ENCODE measurements at places on chromosomes 4 and X.

DNA sequence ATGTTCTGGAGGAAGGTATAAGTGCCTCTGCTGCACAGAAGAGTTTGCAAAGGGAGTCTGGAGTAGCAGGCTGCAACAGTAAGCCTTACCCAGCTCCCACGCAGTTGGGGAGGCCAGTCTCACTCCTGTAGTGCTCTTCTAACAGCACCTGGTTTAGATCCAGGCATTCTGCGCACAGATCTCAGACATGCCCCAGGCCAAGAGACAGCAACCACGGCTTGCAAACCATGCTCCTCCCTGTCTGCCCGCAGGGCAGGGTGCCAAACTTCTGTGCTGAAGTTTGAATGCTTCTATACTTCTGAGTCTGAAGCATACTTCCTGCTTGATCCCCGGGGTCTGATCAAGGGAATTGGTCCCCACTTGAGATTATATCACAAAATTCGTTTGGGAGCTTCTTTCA lies 106.3 kb downstream of the LINC00632 start:
- DNase-seq, result no peak

DNA sequence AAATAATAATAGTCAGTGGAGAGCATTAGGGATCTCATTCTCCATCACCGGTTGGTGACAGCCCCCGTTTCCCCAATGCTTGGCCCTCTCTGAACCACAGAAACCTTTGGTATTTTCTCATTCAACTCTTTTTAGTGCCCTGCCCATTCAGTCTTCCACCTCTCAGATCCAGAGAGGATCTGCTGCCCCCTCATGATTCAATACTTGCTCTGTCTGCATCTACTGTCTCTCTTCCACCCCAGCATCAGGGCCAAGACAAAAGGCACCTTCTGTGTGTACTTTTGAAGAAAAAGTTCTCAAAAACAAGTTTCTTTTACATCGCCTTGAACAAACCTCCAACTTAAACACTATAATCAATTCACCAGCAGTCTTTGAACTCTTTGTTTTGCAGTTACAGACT lies 19.3 kb downstream of the CLTRN start:
- DNase-seq, result no peak

DNA sequence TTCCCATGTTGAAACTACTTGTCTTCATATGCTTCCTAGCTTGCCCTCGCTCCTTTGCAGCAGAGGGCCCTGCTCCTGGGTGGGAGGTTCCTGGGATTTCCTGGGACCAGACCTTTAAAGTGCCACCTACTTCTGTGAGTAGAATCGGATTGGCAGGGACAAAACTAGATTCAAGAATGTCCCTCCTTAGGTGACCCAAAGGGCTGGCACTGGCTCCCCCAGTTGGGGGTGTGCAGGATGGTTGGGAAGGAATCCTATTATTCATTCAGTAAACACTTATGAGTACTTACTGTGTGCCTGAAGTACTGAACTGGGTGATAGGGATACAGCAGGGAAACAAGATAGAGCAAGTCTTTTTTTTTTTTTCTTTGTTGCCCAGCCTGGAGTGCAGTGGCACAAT lies 2.6 kb upstream of the KANTR start:
- no peak for DNase-seq

DNA sequence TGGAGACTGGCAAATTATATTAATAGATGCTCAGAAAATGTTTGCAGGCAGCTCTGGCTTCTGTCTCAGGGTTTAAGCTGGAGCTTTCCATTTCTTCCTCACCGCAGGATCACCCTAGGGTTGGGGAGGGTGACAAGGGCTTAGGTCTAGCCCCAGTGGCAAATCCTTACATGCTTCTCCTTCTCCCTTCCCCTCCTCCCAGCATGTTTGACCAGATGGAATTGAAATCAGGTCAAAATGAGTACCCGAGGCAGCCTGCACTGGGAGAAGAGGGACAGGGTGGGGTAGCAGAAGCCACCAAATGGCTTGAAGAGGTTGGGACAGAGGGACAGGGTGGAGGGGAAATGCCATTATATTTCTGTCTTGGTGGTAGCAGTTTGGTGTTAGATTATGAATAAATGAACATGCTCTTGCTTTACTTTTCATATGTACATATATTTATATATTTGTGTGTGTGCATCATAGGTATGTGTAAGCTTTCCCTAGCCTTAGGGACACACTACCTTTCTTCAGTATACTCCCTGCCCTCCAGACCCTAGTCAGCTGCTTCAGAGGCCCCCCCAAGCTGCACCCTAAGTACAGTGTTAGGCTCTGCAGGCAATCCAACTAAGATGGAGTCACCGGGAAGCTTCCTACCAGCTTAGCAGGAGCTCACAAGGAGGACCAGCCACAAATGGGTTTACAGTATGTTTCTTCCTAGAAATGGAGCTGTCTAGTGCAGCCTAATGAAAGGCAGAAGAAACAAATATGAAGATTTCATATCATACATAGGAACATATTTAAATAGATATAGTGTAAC lies 1.8 kb downstream of the TMEM35A start:
- DNase-seq, result no peak

GRCh38 chr4:11602606-11603340 lies 174.1 kb upstream of the HS3ST1 start:
- DNase-seq, result no peak

DNA sequence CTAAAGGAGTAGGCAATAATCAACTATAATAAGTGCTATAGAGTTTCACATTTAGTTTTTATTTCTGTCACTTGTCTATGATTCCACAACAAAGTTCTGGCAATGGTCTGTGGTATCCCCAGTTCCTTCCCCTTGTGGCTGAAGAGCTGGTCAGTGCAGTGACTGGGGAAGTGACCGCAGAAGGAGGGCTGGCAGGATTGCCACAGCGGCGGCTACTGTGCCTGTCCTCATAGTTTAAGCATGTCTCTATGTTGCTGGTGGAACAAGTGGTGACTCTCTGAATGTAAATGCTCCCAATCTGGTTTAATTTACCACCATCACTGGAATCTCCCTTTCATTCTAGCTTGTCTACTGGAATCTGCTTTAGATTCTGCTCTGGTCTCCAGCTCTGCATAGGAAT lies 170.6 kb upstream of the GK2 start:
- DNase-seq, result no peak

- DNase-seq, result no peak
Measured at GRCh38 chr4:185536411-185536709, 1.1 kb upstream of the PDLIM3 start.

GRCh38 chr4:30962939-30963338 lies 242.8 kb downstream of the PCDH7 start:
- DNase-seq, result no peak

- no peak for DNase-seq
Measured at GRCh38 chr4:189802884-189803283, 137.8 kb upstream of the FRG1 start.

DNA sequence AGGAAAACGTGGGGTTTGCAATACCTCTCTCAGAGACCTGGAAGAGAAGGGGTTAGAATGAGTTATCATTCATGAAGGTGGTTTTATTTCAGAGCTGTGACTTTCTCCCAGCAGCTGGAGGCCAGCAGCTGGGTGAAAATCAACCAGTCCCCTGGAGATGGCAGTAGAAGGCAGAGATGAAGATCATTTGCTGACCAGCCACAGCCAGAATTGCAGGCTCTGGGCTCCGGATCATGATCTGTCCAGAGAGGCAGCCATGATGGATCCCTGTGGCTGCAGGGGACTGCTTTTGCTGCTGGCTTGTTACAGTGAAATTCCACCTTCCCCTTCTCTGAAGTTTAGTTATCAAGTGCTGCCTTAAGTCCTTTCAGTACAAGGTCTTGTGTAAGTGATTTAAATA lies 46.9 kb upstream of the TAB3 start:
- DNase-seq, result no peak

DNA sequence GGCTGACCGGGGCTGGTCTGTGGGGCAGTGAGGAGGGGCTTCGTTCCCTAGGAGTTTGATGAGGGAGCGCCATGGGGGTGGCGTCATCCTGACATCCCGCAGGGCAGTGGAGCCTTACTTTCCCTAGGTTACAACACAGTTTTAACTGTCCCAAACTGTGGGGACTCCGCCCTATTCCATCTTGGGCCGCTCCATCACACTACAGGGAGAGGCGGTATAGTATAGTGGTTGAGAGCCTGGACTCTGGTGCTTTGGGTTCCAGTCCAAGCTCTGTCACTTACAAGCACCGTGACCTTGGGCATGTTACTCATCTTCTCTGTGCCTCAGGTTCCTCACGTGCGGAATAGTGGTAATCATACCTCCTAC lies 44.2 kb downstream of the ZNF185 start:
- no peak for DNase-seq

All from activated T-cell treated with anti-CD3 and anti-CD28 coated beads for 4 hours (primary cell).